ENCODE measurements at places on chromosomes 4 and X.

- DNase-seq, result no peak
These were observed 1848.5 kb upstream of the TENM3 start for GRCh38 chr4:180394730-180395129.

GRCh38 chr4:52243367-52243766, 192.3 kb downstream of the SPATA18 start:
- DNase-seq, result no peak

- no peak for DNase-seq
These were observed 2.4 kb downstream of the AGTR2 start for GRCh38 chrX:116172976-116173375.

DNA sequence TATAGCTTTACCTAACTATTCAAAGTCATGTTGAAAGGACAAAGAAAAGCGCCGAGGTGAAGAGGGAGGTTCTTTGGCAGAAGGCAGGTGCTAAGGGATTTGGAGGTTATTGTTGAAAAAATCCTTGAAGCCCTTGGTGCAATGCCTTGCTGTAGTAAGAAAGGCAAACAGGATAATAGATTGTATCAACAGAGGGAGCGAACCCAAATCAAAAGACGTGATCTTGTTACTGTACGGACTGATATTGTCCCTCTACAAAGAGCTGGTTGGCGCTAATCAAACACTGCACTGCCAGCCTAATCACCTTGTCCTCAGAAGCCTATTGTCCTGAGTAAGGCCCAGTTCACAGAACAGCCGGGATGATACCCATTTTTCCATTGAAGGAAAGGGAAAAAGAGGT, 182.9 kb downstream of the ZIC3 start:
- DNase-seq, result no peak

- DNase-seq, result no peak
These were observed 32.5 kb downstream of the FGFBP1 start for GRCh38 chr4:15906020-15906443.

DNA sequence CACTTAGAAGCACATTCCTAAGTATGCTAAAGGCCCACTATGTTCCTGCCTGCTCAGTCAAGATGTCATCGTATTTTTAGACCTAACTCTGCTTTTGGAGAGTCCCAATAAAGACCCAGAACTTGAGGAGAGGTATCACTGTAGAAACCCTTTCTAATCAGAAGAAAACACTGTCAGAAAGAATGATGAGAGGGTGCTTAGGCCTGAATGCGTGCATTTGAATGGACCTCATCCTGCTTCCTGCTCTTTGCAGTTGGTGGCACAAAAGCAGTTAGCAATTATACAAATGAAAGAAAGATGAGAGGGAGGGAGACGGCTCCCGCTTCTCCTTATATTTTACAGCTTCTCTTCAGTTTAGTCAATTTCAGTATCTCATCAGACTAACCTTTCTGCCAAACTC, 987.2 kb downstream of the CCSER1 start:
- DNase-seq, result no peak

DNA sequence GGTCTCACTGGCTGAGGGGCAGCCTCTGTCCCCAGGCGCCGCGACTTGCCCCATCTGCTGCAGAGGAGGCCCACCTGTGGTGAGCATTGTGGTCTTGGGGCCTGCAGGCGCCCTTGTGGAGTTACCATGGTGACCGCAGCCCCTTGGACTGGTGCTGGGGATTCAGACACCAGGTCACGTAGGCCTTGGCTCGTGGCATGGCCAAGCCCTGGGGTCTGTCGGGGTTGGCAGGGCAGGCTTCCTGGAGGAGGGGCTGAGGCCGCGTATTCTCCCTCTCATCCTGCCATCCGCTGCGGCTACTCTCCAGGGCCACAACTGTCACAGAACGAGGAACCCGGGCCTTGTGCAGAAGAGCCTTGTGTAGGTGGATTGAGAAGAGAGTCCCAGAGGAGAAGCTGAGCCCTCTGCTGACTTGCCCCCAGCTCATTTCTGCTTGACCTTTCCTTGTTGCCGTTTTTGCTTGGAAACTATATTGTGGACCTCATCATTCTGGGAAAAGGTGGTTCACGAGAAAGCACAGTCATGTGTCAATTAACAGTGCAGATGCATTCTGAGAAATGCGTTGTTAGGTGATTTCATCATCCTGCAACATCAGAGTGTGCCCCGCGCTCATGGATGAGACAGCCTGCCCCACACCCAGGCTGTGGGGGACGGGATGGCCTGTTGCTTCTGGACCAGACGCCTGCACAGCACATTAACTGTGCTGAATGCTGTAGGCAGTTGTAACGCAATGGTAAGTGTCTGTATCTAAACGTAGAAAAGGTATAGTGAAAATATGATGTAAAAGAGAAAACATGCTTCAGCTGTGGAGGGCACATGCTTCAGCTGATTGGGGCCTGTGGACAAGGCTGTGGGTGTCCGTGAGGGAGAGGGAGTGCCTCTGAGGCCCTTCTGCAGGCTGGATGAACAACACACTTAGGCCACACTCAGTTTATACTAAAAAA, 38.5 kb downstream of the TRMT44 start:
- DNase-seq, result no peak

DNA sequence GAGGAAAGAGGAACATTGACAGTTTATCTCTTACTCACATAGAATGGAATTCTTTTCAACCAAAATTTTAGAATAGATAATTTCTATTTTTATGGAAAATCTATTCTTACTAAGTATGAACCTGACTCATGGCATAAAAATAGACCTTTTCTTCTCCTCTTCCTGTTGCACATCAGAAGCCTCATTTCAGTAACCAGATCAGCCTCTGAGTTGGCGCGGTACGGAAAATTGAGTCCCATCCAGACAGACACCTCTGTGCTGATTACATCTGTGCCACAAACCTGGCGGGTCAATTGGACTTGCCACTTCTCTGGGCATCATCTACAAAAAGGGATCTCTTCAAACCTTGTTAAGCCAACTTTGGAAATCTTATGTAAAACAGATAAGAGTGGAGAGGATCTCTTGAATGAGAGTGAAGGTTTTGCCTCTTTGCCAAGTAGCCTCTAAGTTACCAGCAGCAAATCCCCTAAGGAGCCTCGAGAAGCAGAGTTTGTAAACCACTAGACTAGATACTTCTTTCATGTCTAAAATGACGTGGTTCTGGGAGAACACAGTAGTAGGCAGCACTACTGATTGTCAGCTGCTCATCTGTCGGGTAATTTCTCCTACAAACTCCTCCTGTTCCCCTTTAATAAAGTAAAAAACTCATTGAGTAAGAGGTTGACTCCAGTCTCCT, 37.4 kb downstream of the TENM3 start:
- DNase-seq, result no peak

DNA sequence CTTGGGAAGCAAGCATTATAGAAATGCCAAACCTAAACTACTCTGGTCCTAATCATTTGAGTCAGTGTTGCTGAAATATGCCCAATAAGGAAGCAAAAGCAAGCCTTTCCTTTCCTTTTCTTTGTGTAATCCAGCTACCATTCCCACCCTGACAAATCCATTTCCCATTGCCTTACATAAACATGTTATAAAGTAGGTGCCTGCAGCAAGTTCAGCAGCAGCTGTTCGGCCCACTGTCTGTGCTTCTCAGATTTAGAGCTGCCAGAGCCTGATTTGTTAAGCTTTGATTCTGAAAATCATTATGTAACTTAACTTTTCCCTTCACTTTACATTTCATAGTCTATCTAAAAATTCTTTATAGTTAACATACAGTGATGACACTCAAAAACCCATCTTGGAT, 148.6 kb downstream of the EPHA5 start:
- no peak for DNase-seq

GRCh38 chr4:176709417-176709816, 83.3 kb downstream of the VEGFC start:
- no peak for DNase-seq

DNA sequence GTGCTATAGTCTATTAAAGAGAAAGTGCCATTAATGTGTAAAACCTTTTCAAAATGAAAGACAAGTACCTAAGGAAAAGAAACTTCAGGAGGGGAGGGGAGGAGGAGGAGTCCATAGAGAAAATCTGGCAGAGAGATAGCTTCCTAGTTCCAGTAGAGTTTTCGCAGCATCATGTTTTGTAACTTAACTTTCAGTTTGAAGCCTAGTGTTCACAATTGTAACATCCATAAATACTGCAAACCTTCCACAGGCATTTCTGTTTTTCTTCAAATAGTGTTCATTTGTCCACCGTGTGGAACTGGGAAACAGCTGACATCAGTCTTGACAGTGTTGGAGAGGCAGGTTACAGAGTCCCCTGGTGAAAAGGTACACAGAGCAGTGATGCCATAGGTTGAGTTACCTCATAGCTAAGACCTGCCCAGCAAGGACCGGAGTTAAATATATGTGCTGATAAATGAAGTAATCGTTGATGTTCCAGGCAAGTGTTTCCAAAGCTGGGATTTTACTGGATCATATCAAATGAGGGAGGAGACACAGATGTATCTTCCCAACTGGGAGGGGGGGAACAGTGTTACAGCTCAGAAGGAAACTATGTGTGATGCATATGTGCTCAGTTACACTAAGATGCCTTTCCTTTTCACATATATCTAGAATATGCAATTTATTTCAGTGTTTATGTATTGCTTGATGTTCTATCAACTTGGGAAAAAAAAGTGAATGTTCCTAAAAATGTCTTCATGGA, 369.5 kb upstream of the FAM241A start:
- DNase-seq, result no peak

GRCh38 chrX:96861218-96861617, 22.5 kb upstream of the RPA4 start:
- DNase-seq, result no peak

GRCh38 chr4:165662341-165662740, 210.7 kb upstream of the TLL1 start:
- no peak for DNase-seq

- DNase-seq, result no peak
These were observed 123.4 kb downstream of the IRF2 start for GRCh38 chr4:184350964-184351363.

DNA sequence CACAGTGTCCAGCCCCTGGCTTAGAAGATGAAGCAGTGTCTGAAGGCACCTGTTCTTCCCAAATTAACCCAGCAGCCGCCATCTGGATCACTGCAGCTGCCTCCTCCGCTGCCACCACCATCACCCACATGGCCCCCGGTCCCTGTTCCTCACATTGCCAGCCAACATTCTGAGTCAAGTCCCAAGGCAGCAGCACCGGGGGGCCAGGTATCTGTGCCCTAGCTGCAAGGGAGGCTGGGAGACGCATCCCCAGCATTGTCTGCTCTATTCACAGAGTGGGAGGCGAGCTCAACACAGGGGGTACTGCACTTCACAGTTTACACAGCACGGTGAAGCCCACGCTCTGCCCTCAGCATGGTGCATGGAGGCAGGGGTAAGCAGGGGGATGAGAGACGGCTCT, 42.3 kb upstream of the MAN2B2 start:
- no peak for DNase-seq

DNA sequence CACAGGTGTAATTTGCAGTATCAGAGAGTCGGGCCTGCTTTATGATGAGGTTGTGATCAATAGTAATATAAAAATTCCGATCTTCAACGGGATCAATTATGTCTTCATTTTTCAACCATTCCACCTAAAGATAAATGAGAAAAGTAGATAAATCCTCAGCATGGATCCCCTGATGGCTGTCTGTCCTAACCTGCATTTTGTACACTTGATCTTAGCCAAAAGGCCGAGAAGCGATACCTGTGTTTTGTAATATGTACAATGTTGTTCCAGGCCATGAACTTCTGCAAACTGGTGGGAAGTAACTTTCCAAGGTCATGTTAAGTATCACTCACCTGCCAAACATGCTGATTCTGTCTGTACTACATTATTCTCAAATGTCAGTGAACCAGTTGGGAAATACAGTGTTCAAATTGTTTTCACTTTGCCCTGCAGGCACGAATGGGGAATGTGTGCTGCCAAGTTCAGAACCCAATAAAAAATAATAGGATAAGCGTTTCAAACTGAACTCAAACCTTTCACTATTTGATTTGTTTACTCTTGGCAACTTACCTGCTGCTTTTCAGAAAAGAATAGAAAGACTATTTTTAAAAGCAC, 298.1 kb downstream of the UNC5C start:
- no peak for DNase-seq

DNA sequence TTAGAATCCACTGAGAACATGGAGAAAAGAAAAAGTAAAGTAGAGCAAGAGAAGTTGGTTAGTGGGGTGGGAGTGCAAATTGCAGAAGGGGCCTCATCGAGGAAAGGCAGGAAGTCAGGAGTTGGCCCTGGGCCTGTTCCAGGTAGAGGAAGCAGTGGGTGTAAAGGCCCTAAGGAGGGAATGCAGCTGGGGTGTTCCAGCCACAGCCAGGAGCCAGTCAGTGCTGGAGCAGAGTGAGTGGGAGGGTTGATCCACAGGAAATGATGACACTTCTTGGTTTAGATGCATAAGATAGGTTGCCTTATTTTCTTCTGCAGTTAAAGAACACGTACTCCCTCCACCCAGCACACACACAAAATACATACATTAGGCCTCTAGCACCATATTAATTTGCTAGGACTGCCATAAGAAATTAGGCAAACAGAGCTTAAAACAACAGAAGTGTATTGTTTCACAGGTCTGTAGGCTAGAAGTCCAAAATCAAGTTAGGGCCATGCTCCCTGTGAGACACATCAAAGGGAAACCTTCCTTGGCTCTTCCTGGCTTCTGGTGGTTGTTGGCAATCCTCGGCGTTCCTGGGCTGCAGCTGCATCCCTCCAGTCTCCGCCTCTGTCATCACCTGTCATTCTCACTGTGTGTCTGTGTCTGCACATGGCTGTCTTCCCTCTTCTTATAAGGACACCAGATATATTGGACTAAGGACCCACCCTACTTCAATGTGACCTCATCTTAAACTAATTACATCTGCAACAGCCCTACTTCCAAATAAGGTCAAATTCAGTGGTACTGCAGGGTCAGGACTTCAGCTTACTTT, 205.9 kb downstream of the AASDH start:
- DNase-seq, result no peak

DNA sequence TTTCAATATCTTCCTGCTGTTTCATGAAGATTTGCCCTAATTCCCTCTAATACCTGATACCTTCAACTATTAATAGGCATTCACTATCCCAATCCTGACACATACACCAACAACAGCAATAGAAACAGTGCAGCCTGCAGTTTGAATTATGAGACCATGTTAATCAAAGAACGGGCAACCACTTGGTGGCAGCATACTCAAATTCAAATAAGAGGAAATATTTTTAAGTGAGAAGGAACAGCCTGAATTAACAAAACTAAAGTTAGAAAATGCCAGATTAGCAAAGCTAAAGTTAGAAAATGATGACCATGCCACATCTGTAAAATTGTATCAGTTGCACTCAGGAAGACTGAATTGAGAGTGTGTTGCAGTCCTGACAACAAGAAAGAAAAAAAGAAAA, 204.9 kb downstream of the SMARCA1 start:
- no peak for DNase-seq

- no peak for DNase-seq
These were observed 264.6 kb downstream of the IL1RAPL1 start for GRCh38 chrX:28851871-28852270.

GRCh38 chr4:60443068-60443467, 757.1 kb upstream of the ADGRL3 start:
- no peak for DNase-seq

DNA sequence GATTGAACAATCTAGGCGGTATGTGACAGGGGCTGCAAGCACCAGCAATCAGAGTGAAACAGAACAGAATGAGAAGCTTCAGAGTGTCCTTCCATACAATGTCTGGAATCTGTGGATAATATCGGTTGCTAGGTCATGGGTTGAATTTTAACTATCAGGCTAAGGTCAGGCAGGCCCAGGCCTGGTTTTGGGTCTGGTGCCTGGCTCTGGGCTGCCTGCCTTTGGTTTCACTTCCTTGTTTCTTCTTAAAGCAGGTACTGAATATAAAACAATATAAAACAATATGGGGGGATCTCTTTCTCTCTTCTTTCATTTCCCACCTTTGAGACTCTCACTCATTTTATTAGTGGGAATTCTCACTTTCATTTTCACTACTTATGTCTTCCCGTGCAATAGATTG, 962.0 kb downstream of the CCSER1 start:
- DNase-seq, result no peak
